ENCODE measurements at places on chromosomes 16 and 17.

GRCh38 chr17:83055911-83056582, 23.4 kb upstream of the METRNL start:
- DNase-seq, result no peak

- no peak for DNase-seq
These were observed 189.7 kb downstream of the TMEM132E start for GRCh38 chr17:34769049-34769448.

- no peak for DNase-seq
These were observed 26.5 kb upstream of the GSG1L start for GRCh38 chr16:28089992-28090365.

DNA sequence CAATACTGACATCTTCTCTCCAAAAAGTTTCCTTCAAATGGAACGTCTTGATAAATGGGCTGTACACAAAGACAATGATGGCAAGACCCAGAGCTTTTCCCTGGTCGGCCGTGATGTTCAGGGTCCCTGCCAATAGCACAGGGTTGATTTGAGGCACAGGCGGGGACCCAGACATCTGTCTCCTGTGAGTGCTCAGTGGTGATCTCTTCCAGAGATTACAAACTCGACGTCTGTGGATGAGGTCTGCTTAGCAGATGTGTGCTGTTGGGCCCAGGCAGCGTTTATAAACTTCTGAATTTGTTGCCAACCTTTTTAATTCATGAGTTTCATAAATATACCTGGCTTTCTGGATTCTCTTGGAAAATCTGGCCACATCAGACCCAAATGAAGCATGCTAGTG, 14.9 kb downstream of the CPPED1 start:
- no peak for DNase-seq

- DNase-seq, result no peak
These were observed 17.4 kb downstream of the CNTNAP4 start for GRCh38 chr16:76294396-76295214.

DNA sequence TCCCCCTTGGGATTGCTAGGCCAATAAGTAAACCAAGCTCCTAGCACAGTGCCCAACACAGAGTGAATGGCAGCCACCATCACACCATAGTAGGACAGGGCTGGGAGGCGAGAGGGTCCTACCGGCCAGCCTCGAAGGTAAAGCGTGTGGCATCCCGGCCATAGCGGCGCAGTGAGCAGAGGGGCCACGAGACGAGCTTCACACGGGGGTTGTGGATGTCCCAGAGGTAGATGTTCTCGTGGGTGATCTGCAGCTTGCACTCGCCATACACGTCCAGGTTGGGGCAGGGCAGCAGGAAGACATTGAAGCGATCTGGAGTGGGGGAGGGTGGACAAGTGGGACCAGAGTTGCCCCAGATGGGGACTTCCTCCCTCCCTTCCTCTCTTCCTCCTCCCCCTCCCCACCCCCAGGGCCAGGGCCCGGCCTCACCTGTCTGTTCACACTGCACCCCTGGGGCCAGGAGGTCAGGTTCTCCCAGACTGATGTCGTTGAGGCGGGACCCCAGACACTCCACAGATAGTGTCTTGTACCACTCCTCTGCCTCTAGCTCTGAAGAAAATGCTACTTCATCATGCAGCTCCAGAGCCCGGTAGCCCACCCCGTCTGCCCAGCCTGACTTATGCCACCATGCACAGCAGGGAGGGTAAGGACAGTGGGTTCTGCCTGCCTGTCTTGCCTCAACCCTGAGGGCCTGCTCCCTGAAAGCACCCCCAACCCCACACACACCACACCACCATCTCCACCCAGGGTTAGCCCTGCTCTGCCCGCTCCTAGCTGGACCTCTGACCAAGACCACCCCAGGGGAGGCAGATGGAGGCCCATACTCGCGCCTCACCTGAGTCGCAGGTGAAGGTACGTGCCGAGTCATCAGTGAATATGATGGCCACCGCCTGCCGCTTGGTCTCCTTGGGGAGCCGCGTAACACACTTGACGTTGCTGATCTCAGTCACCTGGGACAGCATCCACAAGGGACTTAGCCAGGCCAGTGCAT, 11.3 kb downstream of the DOK4 start:
- DNase-seq, result no peak

- peak; percentile 74 for DNase-seq
These were observed 4.4 kb downstream of the KDM6B start for GRCh38 chr17:7838090-7839075.

- DNase-seq, result no peak
These were observed 223.7 kb upstream of the AXIN2 start for GRCh38 chr17:65785109-65785508.

GRCh38 chr17:35715416-35715815, 16.0 kb upstream of the RASL10B start:
- no peak for DNase-seq

DNA sequence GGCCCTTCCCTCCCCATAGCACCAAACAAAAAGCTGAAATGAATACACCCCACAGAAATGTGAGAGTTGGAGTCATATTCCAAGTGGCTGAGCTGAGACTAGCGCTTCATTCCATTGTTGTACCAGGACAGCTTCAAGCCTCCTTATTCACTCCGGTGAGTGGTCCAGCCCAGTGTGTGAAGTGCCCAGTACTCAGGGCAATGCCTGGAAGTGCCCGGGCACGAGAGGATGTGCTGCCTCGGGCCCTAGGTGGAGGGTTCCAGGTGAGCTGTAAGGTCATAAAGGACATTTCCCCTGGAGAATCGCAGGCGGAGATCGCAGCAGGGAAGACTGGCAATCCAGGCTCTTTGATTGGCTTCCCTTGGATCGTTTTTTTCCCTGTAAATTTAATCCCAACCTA, 5.4 kb upstream of the CYLD start:
- DNase-seq, result no peak

GRCh38 chr17:41451154-41451728, 10.5 kb upstream of the KRT38 start:
- no peak for DNase-seq

- no peak for DNase-seq
These were observed 669 bp upstream of the CRISPLD2 start for GRCh38 chr16:84818989-84819643.

- DNase-seq, result no peak
These were observed 522 bp downstream of the NAGS start for GRCh38 chr17:44004761-44005526.

GRCh38 chr16:48790151-48790550, 180.2 kb upstream of the N4BP1 start:
- no peak for DNase-seq

DNA sequence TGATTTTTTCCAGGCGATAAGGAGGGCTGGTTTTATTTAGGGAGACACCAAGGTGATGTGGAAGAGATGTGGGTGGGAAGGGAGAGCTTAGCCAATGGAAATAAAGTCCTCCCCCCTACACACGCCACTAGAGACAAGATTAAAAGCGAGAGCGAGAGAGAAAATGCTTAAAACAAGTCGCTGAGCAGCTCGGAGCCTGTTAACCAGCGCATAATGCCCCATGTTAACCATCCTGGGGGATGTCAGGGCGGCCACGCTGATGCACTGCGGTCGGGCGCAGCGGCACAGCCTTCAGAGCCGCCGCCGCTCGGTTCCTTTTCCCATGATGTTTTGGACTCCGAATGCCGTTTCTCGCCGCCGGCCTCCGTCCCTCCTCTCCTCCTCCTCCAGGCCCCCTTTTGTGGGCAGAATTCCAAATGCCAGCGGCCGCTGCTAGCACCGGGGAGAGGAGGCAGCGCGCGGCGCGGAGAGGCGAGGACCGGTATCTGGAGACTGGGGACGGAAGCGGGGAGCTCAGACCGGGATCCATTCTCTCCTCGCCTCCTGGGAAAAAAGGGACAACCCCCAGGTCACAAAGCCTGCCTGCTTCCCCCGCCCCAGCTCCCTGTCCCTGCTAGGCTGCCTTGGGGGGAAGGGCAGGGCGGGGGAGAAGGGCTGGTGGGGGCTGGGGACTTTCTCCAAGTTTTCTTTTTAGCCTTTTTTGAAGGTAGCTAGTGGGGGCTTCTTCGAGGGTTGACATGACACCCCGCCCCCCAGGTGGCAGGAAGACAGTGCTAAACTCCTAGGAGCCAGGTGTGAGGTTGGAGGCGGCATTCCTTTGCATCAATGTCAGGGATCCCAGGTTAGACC, 98.1 kb upstream of the CCL2 start:
- DNase-seq, result peak; percentile 59

DNA sequence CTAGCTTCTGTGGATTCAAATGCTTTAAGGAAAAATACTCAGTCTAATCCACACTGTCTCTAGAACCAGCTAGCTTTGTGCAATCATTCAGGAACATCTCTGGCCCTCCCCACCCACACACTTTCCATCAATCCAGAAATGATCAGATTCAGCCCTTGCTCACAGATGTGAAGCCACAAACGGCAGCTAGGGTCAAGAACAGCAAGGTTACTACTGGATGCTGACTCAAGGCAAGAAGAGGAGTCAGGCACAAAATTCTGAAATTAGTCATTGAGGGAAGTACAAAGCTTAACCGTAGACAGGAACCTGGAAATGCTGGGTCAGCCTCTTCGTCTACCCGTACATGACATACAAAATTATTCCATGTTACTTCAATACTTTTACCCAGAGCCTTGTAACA, 174.6 kb downstream of the CDH13 start:
- DNase-seq, result no peak

- DNase-seq, result no peak
These were observed 17.2 kb upstream of the TAT start for GRCh38 chr16:71594000-71594646.

DNA sequence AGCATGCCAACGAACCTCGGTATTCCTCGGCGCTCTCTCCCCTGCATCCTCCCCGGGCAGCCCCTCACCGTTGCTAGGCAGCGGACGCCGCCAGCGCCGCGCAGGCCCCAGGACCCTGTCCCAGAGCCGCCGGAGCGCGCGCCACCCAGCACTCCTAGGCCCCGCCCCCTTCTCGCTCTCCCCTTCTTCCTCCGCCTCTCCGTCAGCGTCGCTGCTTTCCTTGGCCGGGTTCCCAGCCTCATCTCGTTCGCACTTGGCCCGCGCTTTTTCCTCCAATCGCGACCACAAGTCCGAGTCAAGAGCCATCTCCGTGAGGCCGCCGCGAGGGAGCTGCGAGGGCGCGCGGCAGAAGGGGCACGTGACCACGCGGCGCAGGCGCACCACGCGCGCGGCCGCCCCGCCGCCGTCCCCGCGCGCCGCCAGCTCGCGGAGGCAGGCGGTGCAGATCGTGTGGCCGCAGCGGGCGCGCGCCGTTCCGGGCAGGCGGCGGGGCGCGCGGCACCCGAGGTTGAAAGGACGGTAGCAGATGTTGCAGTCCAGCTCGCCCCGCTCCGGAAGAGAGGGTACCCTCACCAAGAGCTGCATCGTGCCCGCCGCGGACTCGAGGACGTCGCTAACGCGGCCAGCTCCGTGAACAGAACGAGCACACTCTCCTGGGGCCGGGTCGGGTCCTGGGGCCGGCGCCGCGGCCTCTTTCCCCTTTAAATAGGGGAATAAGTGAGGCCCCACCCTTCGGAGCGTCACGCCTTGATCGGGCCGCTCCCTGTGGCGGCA, at the start of gene RNF227:
Gene RNF227 (minus strand): TSS at position 679 of the 774 bp plus-strand sequence. CDS start 94 bp downstream, at position 585.
- peak; percentile 99 for DNase-seq

DNA sequence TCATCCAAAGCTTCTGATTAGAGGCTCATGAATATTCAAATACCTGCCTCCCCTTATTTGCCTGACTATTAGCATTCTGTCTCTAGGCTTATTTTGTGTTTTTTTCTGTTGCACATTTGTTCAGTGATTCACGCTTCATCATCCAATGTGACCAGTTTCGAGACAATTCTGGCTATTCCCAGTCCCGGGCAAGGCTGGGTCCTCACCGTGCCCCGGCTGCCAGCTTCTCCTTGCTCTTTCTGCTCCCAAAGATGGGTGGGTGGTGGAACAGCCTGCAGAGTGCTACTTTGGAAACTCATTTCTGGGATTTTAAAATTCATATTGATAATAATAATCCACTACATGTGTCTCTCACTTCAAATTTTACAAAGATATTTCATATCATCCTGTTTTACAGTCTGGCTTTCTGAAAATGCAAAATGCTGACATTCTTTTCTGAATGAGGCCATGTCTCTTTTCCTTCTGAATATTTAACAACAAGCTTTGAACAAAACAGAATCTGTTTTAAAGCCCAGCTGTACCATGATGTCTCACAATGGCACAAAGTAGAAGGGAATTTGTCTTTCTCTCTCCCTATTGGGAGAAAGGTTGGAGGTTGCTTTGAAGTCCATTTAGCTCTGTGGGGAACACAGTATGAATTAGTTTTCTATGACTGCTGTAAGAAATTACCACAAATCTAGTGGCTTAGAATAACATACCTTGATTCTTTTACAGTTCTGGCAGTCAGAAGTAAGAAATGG, 116.9 kb upstream of the CDH13 start:
- DNase-seq, result no peak

- DNase-seq, result no peak
These were observed 36.9 kb upstream of the ATP2A3 start for GRCh38 chr17:4001048-4001590.

- DNase-seq, result no peak
These were observed 415.1 kb downstream of the NPIPA8 start for GRCh38 chr16:17921357-17921978.

GRCh38 chr16:84585886-84586285, 32.0 kb downstream of the COTL1 start:
- no peak for DNase-seq

- DNase-seq, result no peak
These were observed 12.5 kb upstream of the C16orf95 start for GRCh38 chr16:87329436-87330256.

GRCh38 chr16:65572156-65572555, 450.3 kb upstream of the CDH11 start:
- no peak for DNase-seq

- DNase-seq, result no peak
These were observed 4.6 kb upstream of the MPP2 start for GRCh38 chr17:43911904-43912303.

GRCh38 chr16:5060073-5060641, 5.6 kb downstream of the C16orf89 start:
- no peak for DNase-seq

DNA sequence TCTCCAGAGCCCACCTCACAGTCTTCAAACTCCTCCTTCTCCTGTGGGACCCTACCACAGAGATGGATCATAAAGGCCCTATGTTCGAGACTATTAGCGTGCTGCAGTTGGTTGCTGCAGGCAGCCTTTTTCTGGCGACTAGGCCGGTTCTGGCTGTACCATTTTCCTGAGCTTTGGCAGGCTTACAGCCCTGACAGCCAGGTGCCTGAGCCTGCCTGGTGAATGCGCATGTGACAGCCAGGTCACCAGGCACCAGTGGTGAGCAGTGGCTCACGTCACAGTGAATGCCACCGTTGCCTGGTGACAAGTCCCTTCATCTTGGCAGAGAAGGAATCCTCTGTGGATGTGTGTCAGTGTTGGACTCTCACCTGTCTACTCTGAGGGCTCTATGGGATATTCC, 978.8 kb downstream of the KCNJ18 start:
- no peak for DNase-seq

GRCh38 chr16:78395035-78395434, 295.6 kb downstream of the WWOX start:
- no peak for DNase-seq

GRCh38 chr16:6281994-6282393, 1050.7 kb upstream of the RBFOX1 start:
- DNase-seq, result no peak
